ENCODE measurements at places on chromosomes 7 and 10.

DNA sequence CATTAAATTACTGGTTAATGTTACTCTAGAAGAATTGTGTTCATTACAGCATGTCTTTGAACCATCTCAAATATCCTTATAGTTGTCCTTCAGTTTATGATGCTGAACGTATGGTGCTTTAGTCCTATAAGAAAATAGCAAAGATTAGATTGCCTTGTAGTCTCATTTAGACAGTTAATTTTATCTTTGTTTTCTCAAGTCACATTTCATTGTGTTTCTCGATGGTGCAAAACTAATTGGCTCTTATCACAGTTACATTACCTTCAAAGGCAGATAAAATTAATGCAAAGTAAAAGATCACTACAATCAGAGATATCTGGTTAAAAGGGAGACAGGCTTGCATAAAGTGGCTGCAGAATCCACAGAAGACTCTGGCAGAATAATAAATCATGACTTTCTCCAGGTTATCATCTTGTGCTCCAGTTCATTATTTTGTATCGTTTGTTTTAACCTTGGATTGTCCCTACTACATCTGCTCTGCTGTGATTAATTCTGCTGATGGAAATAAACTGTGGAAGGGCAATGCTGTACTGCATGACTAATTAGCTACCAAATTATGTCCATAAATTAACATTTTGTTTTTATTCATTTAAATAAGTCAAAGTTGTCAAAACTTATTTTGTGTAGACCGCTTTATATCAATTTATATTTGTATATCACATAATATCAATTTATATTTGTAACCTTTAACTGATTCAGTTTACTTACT is 24.2 kb downstream of the PRPS1L1 start:
- DNase-seq = no peak

DNA sequence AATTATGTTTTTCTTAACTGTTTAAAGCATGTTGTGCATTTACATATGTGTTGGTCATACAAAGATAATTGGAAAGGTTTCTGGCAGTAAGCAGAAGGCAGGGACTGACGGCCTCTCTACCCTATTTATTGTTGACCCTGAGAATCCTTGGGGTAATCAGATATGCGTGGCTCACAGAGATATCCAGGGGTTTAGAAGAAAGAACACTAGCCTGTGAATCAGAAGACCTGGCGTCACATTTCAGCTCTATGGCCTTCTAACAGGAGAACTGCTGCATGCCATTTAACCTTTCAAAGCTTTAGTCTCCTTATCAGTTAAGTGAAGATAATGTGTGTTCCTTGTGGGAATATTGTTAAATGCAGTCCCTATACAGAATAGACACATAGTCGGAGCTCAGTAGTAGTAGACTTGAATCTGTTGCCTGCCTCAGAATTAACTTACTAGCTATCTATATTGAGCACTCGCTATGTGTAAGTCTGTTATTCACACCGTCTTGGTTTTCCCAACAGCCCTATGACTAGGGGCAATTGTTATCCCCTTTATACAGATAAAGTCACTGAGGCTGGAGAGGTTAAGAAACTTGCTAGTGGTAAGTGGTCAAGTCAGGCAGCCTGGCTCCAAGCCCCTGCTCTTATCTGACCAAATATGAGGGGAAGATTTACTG is 129.6 kb upstream of the ANKRD1 start:
- DNase-seq = no peak

DNA sequence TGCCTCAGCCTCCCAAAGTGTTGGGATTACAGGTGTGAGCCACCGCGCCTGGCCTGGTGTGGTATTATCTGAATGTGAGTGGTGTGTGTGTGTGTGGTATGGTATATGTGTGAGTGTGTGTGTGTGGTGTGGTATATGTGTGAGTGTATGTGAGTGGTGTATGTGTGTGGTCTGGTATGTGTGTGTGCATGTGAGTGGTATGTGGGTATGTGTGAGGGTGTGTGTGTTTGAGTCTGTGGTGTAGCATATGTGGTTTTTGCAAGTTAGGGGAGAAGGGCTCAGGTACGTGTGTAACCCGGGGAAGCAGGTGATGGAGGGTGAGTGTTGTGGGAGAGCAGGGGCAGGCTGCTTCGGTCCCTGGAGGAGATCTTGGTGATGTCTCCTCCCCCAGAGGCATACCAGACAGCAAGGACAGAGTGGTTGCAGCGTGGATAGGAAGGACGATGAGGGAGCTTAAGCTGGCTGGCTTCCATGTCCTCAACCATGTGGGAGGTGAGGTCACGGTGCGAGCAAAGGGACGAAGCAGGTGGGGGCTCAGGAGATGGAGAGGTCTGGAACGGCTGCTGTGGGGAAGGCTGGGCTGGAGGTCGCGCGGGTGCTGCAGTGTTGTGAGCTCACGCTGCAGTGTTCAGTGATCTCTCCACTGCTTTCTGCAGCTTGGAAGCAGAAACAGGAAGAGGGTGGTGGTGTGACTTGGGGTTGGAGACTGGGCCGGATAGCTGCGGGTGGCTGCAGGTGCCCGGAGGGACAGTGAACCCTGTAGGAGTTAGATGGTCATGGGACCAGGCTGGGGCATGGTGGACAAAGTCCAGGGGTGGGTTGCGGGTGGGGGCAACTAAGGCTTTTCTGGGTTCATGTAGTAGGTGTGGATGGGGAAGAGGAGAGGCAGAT is 5.0 kb downstream of the ZYX start:
- peak; percentile 40 for DNase-seq

GRCh38 chr7:21868576-21868850 is 77.2 kb downstream of the CDCA7L start:
- DNase-seq = no peak

GRCh38 chr7:99631295-99632109 is 14.8 kb downstream of the ZSCAN25 start:
- peak; percentile 87 for DNase-seq

DNA sequence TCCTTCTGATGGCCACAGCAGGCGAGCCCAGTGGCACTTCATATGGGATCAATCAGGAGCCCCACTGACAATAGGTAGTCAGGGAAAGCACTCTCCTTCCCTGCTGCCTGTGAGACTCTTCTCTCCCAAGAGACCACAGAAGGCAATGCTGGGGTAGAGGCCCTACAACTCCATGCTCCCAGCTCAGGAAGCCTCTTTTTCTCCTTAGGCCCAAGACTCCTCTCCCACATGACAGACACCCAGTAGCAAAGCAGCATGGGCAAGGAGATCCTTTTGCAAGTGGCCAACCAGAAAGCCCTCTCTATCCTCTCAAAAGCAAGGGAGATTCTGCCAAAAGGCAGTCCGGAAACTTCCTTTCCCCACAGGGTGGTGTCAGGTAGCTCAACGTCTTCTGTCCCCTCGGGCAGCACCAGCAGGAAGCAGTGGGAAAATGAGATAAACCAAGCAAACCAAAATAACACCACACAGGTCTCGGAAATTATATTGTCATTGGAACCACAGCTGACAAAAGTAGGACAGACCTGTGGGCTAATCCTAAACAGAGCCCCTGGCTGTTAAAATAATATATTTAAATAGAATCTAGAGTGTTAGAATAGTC is 172.7 kb upstream of the GDF10 start:
- DNase-seq = no peak

- DNase-seq = no peak
These were observed 407.1 kb downstream of the NEBL start for GRCh38 chr10:20489961-20490360.

GRCh38 chr10:22356324-22356873 is 11.1 kb downstream of the SPAG6 start:
- no peak for DNase-seq

DNA sequence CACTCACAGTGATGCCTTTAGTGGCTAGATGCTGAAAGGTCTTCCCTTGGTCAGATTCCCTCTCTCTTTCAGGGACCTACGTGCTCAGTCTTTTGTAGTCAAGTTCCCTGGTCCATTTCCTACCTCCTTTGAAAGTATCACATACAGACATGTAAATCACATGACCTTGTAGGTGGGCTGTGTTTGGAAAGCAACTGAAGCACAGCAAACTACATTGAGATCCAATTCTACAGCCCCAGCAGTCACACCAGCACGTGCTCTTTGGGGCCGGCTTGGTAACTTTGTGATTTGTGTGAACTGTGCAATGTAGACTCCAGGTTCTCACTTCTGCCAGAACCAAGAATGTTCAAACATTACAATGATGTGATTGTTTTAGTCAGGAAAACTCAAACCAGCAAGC is 89.7 kb upstream of the PLPP4 start:
- no peak for DNase-seq

GRCh38 chr10:132248455-132249225 is 59.1 kb downstream of the STK32C start:
- DNase-seq = peak; percentile 59

GRCh38 chr7:156074084-156074483 is 261.8 kb upstream of the SHH start:
- no peak for DNase-seq

GRCh38 chr7:157552295-157552993 is 215.6 kb downstream of the DNAJB6 start:
- no peak for DNase-seq

GRCh38 chr10:33876584-33877400 is 542.3 kb upstream of the NRP1 start:
- no peak for DNase-seq

DNA sequence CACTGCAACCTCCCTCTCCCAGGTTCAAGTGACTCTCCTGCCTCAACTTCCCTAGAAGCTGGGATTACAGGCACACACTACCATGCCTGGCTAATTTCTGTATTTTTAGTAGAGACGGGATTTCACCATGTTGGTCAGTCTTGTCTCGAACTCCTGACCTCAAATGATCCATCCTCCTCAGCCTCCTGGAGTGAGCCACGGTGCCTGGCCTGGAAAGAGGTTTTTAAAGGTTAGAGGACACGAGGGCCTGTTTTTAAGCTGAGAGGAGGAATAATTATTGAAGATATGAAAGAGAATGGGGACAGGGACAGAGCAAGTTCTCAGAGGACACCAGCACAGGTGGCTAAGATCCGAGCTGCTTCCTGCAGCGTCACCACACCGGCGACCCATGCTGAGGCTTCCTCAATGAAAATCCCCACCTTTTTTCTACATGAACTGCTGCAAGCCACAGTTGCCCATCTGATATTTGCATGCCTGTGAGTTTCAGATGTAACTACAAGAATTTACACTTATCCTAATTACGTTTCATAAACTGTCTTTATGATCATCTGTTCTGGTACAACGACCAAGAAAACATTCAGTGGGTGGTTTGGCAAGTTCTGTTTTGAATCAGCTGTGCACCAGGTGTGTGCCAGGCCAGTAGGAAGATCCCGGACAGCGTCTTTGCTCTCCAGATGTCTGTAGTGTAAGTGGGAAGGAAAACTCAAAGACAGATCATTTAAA is 76.0 kb downstream of the HIP1 start:
- no peak for DNase-seq

GRCh38 chr10:73099141-73099540 is 2.5 kb upstream of the P4HA1 start:
- DNase-seq = no peak

DNA sequence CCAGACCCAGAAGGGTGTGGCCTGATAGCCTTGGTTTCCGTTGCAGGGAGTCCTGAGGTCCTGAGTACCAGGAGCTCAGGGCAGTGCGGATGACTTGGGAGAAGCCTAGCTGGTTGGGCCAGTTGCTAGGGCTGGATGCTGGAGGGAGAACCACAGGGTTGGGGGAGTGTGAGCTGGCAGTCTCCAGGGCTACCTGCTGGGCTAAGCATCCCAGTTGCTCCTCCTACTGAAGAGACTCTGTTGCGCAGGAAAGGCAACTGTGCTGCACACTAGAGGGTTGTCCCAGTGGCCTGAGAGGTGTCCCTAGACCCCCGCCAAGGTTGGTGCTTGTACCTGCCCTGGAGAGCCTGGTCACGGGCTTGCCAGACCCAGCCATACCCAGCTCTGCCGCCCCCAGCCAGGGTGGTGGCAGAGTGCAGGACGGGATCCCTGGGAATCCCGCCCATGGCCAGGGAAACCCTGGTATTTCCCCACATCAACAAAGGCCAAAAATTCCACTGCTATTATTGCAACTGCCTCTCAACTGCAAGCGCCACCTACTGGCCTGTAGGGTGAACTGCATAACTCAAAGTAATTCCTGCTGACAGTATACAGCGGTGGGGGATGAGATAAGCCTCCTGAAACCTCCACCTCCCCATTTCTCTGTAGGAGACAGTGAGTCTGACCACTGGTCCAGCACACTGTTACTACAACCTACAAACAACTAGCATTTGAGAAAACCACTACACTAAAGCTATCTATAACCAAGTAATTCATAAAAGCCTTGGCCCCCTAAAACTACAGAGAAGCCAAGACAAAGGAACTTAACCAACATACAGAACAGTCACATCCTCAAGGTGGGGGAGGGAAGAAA is 67.6 kb upstream of the DDC start:
- peak; percentile 70 for DNase-seq

GRCh38 chr10:86266446-86267242 is 100.0 kb downstream of the GRID1 start:
- DNase-seq = no peak

GRCh38 chr10:5731559-5731958 is 46.9 kb downstream of the TASOR2 start:
- peak; percentile 16 for DNase-seq

- DNase-seq = no peak
These were observed 1335.9 kb upstream of the SORCS1 start for GRCh38 chr10:108500396-108500795.

- DNase-seq = no peak
These were observed 21.3 kb upstream of the VAX1 start for GRCh38 chr10:117159390-117159789.

DNA sequence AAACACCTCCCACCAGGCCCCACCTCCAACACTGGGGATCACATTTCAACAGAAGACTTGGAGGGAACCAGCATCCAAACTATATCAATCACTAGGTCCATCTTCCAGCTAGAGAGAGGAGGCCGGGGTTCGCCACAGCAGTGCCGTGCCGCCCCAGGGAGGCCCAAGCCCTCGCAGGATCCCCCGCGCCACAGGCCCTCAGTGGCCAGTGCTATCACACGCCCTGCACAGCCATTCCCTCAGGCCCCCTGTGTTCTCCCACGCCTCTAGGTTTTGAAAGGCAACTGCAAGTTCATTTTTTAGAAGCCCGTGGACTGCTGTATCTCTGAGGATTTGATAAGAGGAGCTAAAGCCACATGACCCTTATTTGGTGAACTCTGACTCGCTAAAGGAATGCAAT is 136.4 kb downstream of the OAT start:
- no peak for DNase-seq

DNA sequence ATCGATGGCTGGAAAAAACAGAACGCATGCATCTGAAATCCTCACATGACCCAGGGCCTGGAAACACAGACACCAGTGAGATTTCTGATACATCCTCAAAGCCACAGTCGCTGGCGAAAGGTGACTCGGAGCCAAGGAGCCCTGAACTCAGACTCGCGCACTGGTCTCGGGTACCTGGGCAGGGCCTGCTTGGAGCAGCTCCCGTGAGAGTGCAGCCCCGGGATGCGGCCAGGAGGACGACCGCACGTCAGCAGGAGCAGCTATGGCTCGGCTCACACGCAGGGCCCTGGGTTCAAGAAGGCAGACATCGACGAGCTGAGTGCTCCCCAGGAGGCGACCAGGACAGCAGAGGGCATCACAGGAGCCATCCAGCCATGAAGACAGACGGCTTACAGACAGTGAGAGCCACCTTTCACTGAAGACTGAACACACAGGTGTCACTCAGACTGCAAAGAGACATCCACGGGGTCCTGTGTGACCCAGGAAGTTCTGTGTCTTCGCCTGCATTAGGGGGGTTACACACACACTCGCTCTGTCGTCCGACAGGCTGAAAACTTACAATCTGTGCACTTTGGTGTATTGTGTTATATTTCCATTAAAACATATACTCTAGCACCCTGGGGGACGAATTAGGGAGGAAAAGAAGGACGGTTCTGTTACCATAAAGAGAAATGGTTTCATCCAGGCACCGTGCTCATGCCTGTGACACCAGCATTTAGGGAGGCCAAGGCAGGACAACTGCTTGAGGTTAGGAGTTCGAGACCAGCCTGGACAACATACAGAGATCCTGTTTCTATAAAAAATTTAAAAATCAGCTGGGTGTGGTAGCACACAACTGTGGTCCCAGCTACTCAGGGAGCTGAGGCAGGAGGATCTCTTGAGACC is 227.7 kb downstream of the MAD1L1 start:
- no peak for DNase-seq

Data from activated CD8-positive, alpha-beta T cell treated with anti-CD3 and anti-CD28 coated beads for 36 hours (primary cell).